ENCODE measurements at places on chromosomes 16 and 17. TPM values are rescaled to one million over a fixed set of nuclear protein-coding genes. Genes with fewer than 3 reads are reported as not detected.

CTRB1 gene
- polyA plus RNA-seq = 2.0 TPM

ELOB gene
- polyA plus RNA-seq = 887 TPM

GP1BA gene
- polyA plus RNA-seq = 0.02 TPM

CBX4 gene
- 15.8 TPM for polyA plus RNA-seq

OR1A2 gene
- polyA plus RNA-seq = not detected

All from esophagus (tissue), 2 donors.